ENCODE measurements at places on chromosomes 5 and 9. TPM values are rescaled to one million over a fixed set of nuclear protein-coding genes. Genes with fewer than 3 reads are reported as not detected.

The MARCOL gene
- total RNA-seq, result not detected

The KCNN2 gene
- total RNA-seq, result 3.4 TPM

The CTSL gene
- 496 TPM for total RNA-seq

The INSL4 gene
- not detected for total RNA-seq

The MAMDC2 gene
- 0.89 TPM for total RNA-seq

The NR2F1 gene
- total RNA-seq, result 41.5 TPM

The ROR2 gene
- not detected for total RNA-seq

The DMRT3 gene
- total RNA-seq, result not detected

The ADAMTS2 gene
- total RNA-seq, result 0.38 TPM

The MCC gene
- 19.0 TPM for total RNA-seq

The CENPK gene
- total RNA-seq, result 6.3 TPM

The LSM11 gene
- 7.1 TPM for total RNA-seq

The NR6A1 gene
- total RNA-seq, result 1.4 TPM

The TSC1 gene
- total RNA-seq, result 15.0 TPM

The ZFP2 gene
- total RNA-seq, result 0.39 TPM

The PMPCA gene
- 42.4 TPM for total RNA-seq

The GLRA1 gene
- total RNA-seq, result not detected

The OTP gene
- not detected for total RNA-seq

The RIGI gene
- total RNA-seq, result 14.0 TPM

The RASEF gene
- under 0.01 TPM for total RNA-seq

The MYMK gene
- total RNA-seq, result not detected

The RECK gene
- total RNA-seq, result 21.7 TPM

The SH3RF2 gene
- not detected for total RNA-seq

The ADGRD2 gene
- total RNA-seq, result not detected
